Transverse colon (tissue), 4 donors: ENCODE measurements at places on chromosomes 4 and X. TPM values are rescaled to one million over a fixed set of nuclear protein-coding genes. Genes with fewer than 3 reads are reported as not detected.
A peak's percentile ranks its signal among the peaks of the same experiment; 100 is the strongest.

DNA sequence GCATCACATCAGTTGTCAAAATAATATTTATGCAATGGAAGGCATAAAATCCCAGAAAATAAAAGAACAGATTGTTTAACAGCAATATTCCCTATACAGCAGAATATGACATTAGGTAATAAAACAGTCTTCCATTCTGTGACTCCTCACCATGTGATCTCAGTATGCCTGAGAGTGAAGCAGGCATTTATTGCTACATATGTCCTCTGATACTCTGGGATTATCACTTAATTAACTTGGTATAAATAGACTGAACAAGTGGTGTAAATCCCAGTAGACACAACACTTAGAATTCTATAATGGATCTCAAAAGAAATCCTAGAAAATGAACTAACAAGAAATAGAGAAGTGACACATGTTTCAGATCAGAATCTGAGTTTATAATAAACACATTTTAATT is 841.3 kb downstream of the PDHA2 start:
- no peak overlapping the region for H3K27ac ChIP-seq
- no peaks in the 10 kb centered on the region for H3K27me3 ChIP-seq
- no peak for DNase-seq
- H3K4me3 ChIP-seq = no peak overlapping the region
- H3K36me3 ChIP-seq = no peaks in the 10 kb centered on the region
- no peaks in the 10 kb centered on the region for H3K4me1 ChIP-seq

DNA sequence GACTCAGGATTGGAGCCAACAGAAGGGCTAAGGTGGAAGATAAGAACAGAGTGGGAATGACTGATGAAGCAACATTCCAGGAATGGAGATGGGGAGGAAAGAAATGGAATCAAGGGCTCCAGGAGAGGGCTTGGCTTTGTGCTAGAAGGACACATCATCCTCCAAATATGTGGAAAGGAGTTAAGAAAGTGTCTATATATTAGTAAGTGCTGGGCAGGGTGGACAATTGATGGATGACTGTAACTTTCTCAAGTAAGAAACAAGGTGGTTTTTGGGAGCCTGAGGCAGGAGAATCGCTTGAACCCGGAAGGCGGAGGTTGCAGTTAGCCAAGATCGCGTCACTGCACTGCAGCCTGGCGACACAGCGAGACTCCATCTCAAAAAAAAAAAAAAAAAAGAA is 71.6 kb upstream of the NFKB1 start:
- peaks cover 4% of the 10 kb centered on the region for H3K4me1 ChIP-seq
- no peaks in the 10 kb centered on the region for H3K36me3 ChIP-seq
- DNase-seq = no peak
- no peaks in the 10 kb centered on the region for H3K27me3 ChIP-seq
- H3K27ac ChIP-seq = no peak overlapping the region
- no peak overlapping the region for H3K4me3 ChIP-seq

DNA sequence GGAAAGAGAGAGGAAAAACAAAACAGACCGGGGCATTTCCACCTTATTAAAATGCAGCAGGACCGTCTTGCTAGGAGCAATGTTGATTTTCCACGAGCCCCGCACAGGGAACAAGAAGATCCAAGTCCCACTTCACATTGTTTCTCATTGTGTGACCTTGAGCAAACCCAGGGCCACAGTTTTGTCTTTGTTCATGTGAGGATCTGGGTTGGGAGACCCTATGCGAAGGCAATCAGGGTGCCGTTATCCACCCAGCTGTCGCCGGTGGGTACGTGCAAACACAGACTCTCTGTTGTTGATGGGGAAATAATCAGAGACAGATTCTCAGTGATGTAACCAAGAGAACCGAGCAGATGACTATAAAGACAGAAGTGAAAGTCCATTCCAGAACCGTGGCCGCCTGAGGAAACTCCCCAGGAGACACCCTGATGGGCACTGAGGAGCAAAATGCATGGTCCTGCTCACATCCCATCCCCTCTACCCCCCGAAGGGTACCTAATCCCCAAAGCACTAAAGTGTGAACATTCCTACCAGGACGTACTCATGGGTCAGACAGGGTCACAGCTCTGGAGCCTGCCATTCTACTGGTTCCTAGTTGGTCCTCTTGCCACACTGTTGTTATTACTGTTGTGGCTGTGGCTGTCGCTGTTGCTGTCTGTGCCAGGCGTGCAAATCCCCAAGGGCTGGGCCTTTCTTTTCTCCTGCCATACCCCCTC is 102.7 kb upstream of the RBPJ start:
- no peak for DNase-seq
- H3K27me3 ChIP-seq = no peaks in the 10 kb centered on the region
- peak overlapping the region; percentile 72 for H3K27ac ChIP-seq
- H3K4me3 ChIP-seq = no peak overlapping the region
- no peaks in the 10 kb centered on the region for H3K4me1 ChIP-seq

Gene GAGE12H
- not detected for total RNA-seq

Gene TEX13D
- not detected for total RNA-seq

Gene SLC6A14
- not detected for total RNA-seq
